ENCODE measurements at places on chromosomes 5 and 9. TPM values are rescaled to one million over a fixed set of nuclear protein-coding genes. Genes with fewer than 3 reads are reported as not detected.

DNA sequence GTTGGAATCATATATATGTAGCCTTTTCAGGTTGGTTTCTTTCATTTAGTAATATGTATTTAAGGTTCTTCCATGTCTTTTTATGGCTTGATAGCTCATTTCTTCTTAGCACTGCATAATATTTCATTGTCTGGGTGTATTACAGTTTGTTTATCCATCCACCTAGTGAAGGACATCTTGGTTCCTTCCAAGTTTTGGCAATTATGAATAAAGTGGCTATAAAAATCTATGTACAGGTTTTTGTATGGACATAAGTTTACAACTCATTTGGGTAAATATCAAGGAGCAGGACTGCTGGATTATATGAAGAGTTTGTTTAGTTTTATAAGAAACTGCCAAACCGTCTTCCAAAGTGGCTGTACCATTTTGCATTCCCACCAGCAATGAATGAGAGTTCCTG lies 11.7 kb downstream of the PPP6C start:
- peaks cover 10% of the 10 kb centered on the region for H3K4me1 ChIP-seq
- H3K36me3 ChIP-seq, result peaks cover 13% of the 10 kb centered on the region
- H3K27ac ChIP-seq, result no peak overlapping the region
- DNase-seq, result no peak
- H3K4me3 ChIP-seq, result no peak overlapping the region

- no peak for DNase-seq
- peaks cover 34% of the 10 kb centered on the region for H3K27me3 ChIP-seq
- H3K36me3 ChIP-seq, result no peaks in the 10 kb centered on the region
Measured at GRCh38 chr9:101792475-101792874, 54.0 kb upstream of the GRIN3A start.

DNA sequence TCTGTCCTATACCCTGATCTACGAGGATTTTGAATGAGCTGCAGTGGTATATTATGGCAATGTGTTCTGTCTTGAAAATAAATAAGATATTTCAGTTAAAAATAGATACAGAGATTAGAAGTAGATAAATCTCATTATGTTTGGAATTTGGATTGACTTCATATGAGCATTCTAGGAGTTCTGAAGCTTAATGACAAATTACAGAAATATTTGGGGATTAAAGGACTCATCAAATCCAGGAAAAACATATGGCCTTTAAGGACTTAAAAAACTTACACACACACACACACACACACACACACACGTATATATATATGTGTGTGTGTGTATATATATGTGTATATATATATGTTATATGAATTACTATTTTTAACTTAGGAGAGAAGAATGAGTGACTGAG lies 446.9 kb upstream of the CD180 start:
- no peak overlapping the region for H3K27ac ChIP-seq
- H3K27me3 ChIP-seq, result no peaks in the 10 kb centered on the region
- H3K36me3 ChIP-seq, result no peaks in the 10 kb centered on the region
- H3K4me3 ChIP-seq, result no peak overlapping the region
- peaks cover 10% of the 10 kb centered on the region for H3K4me1 ChIP-seq

The ADAMTS2 gene
- 1.7 TPM for total RNA-seq

GRCh38 chr9:120416781-120417427 lies 163.1 kb downstream of the CDK5RAP2 start:
- no peaks in the 10 kb centered on the region for H3K27me3 ChIP-seq
- peak overlapping the region; percentile 21 for H3K27ac ChIP-seq
- no peak for DNase-seq
- H3K36me3 ChIP-seq, result peaks cover 22% of the 10 kb centered on the region

- H3K4me3 ChIP-seq, result no peak overlapping the region
- peaks cover 5% of the 10 kb centered on the region for H3K36me3 ChIP-seq
- no peak for DNase-seq
- peaks cover 11% of the 10 kb centered on the region for H3K4me1 ChIP-seq
Measured at GRCh38 chr9:137323531-137324331, 21.7 kb upstream of the NRARP start.

The CAPSL gene
- not detected for total RNA-seq

DNA sequence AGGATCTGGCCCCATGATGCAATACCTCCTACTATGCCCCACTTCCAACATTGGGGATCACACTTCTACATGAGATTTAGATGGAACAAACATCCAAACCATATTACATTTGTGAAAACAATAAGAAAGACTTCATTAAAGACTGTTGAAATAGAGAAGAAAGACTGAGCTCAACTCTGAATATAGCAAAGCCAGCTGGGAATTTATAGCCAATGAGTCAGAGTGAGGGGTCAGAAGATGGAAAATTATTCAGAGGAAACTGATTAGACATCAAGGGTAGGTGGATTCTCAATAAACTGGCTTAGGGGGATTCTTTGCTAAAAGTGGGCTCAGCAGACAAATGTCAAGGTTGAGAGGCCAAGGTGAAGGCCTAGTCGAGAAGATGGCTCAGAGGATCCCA lies 25.6 kb downstream of the BTF3 start:
- H3K4me1 ChIP-seq, result peaks cover 8% of the 10 kb centered on the region
- H3K36me3 ChIP-seq, result no peaks in the 10 kb centered on the region
- H3K27ac ChIP-seq, result no peak overlapping the region
- DNase-seq, result no peak
- H3K27me3 ChIP-seq, result no peaks in the 10 kb centered on the region

GRCh38 chr5:110894805-110895204 lies 156.0 kb downstream of the SLC25A46 start:
- no peak overlapping the region for H3K27ac ChIP-seq
- no peaks in the 10 kb centered on the region for H3K36me3 ChIP-seq
- peaks cover under 1% of the 10 kb centered on the region for H3K27me3 ChIP-seq

DNA sequence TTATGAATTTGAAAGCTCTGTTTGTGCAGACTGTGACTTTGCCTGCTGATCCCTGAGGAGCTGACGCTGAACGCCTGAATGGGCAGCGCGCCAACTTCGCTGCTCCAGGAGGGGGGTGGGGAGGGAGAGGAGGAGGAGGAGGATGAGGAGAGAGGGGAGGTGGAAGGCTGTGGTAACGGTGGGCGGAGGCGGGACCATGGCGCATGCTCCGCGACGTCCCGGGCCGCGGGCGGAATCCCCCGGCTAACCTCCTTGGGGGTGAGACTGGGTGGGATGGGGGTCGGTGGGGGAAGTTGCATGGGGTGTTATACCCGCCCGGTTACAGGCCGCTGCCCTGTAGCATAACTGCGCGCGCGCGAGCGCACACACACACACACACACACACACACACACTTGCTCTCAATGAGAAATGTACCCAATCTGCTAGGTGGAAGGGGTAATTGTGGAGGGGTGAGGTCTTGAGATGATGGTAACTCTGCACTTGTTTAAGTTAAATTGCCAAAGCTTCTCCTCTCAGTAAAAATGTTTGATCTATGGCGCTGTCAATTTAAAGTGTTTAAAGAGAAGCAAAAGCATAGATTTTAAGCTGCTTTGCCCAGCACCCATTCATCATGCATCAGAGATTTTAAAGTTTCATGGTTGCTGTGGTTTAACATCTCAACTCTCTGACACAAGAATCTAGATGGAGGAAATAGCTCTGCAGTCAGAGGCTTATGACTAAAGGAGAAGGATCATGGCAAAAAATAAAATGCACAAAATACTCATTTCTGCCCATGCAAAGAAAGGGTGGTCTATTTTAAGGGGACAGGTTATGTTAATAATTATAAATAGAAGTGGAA lies 76.6 kb upstream of the TBCA start:
- DNase-seq, result peak; percentile 60
- H3K27me3 ChIP-seq, result peaks cover 75% of the 10 kb centered on the region
- peak overlapping the region; percentile 13 for H3K27ac ChIP-seq

DNA sequence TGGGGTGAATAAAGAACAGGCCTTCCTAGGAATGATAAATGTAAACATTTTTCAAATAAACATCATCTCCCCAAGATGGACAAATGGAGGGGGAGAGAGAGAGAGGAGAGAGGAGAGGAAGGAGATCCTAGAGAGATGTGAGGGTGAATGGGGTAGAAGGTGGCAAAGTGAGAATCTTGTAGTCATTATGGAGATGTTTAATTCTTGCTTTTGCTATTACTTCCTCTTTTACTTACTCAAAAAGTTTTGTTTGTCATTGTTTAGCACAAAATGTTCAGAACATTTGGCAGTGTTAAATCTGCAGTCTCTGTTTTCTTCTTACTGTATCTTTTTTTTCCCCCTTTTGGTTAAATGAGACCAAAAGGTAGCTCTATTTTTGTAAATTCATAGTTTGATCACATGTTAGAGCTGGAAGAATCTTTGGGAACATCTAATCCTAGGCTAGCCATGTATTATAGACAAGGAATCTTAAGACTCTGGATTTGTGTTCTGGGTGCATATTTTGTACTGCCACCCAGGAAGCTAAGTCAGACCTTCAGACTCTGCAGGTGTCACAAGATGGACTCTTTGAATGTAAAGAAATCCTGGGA lies 266.1 kb downstream of the NTRK2 start:
- no peaks in the 10 kb centered on the region for H3K27me3 ChIP-seq
- H3K4me3 ChIP-seq, result no peak overlapping the region
- DNase-seq, result no peak
- peaks cover 46% of the 10 kb centered on the region for H3K4me1 ChIP-seq
- no peaks in the 10 kb centered on the region for H3K36me3 ChIP-seq
- H3K27ac ChIP-seq, result peak overlapping the region; percentile 83

- H3K36me3 ChIP-seq, result no peaks in the 10 kb centered on the region
- DNase-seq, result no peak
- peaks cover 27% of the 10 kb centered on the region for H3K4me1 ChIP-seq
- H3K4me3 ChIP-seq, result peak overlapping the region; percentile 96
- H3K27me3 ChIP-seq, result peaks cover 12% of the 10 kb centered on the region
- peak overlapping the region; percentile 98 for H3K27ac ChIP-seq
Measured at GRCh38 chr5:87266914-87267573, 639 bp upstream of the RASA1 start.

GRCh38 chr9:113499153-113499875 lies 35.8 kb downstream of the RGS3 start:
- H3K4me1 ChIP-seq, result peaks cover 36% of the 10 kb centered on the region
- no peaks in the 10 kb centered on the region for H3K27me3 ChIP-seq
- DNase-seq, result no peak
- H3K36me3 ChIP-seq, result no peaks in the 10 kb centered on the region

DNA sequence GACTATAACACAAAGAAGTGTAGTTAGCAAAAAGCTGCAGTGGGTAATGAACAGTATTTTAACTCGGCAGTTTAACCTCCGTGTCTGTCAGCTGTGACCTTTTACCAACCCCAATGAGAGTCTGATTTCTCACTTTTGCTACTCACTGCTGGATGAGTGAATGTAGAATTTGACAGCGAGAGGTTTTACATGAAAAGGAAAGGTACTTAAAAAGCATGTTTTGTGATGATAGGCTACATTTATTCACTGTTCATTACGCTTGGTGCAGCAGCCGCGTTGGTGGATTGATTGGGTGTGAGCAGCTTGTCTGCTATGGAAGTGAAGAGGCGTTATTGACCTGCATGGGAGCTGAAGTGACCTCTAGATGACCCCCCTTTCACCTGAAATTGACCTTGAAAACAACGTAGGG lies 867.7 kb downstream of the NR2F1-AS1 start:
- DNase-seq, result no peak
- no peak overlapping the region for H3K27ac ChIP-seq
- no peaks in the 10 kb centered on the region for H3K36me3 ChIP-seq
- H3K4me1 ChIP-seq, result peaks cover 10% of the 10 kb centered on the region
- no peaks in the 10 kb centered on the region for H3K27me3 ChIP-seq
- H3K4me3 ChIP-seq, result no peak overlapping the region

DNA sequence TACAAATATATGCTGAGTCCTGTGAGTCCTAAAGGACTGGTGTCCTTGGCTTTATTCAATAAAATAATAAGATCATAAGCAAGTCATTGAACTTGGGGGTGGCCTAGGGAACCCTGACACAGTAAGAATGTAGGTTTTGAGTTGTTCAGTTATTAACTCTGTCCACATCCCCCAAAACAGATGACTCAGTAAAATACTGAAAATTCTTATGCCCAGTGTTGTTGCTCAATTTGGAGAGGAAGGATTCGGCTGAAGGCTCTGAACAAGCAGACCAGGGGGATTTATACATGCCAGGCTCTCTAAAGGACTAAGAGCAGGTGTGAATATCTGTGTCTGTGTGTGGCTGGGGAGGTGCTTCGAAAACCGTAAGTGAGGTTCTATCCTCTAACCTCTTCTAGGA lies 173.7 kb downstream of the RMI1 start:
- peaks cover 5% of the 10 kb centered on the region for H3K4me1 ChIP-seq
- no peak overlapping the region for H3K4me3 ChIP-seq
- no peak overlapping the region for H3K27ac ChIP-seq
- no peak for DNase-seq
- no peaks in the 10 kb centered on the region for H3K36me3 ChIP-seq
- H3K27me3 ChIP-seq, result no peaks in the 10 kb centered on the region

The SPAG8 gene
- 1.4 TPM for total RNA-seq

DNA sequence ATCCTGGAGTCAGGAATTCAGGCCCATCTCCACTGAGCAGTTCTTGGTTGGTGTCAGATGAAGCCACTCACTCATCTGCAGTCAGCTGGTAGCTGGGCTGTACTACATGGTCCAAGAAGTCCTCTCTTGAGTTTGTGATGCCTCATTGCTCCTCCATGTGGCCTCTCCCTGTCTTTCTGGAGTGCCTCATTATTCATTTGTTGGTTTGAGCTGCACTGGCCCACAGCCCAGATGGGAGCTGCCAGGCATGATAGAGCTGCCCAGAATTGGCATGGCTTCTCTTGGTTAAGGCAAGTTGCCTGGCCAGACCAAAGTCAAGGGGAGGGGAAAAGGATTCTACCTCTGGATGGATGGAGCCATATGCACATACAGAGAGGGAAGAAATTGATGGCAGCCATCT lies 8.0 kb downstream of the PTCD2 start:
- H3K36me3 ChIP-seq, result peaks cover 20% of the 10 kb centered on the region
- no peak overlapping the region for H3K4me3 ChIP-seq
- no peaks in the 10 kb centered on the region for H3K27me3 ChIP-seq
- no peaks in the 10 kb centered on the region for H3K4me1 ChIP-seq
- H3K27ac ChIP-seq, result no peak overlapping the region

The EEIG1 gene
- 71.1 TPM for total RNA-seq

- H3K27ac ChIP-seq, result no peak overlapping the region
- no peaks in the 10 kb centered on the region for H3K27me3 ChIP-seq
- no peak overlapping the region for H3K4me3 ChIP-seq
Measured at GRCh38 chr9:8456344-8456743, 656.8 kb upstream of the DMAC1 start.
